ENCODE measurements at places on chromosomes 3 and 15.

- DNase-seq = peak; percentile 96
Observed at GRCh38 chr3:101676216-101676764, 642 bp downstream of the ZBTB11 start.

DNA sequence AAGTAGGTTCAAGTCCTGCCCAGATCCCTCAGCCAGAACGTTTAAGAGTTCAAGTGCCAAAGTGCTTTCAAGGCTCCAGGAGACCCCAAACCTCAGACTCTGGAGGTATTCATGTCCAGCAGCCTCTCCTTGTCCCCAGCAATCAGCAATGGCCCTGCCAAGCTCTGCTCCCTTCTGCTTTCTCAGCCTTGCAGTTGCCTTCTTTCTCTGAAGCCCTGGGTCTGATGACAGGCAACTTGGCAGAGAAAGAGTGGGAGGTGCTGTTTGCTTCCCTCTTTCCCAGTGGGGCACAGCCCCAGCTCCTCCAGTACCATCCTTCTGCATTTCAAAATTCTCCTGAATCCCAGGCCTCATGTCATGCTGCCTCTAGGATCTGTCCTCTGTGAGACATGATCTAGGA lies 40.2 kb downstream of the ATP2B2 start:
- no peak for DNase-seq

DNA sequence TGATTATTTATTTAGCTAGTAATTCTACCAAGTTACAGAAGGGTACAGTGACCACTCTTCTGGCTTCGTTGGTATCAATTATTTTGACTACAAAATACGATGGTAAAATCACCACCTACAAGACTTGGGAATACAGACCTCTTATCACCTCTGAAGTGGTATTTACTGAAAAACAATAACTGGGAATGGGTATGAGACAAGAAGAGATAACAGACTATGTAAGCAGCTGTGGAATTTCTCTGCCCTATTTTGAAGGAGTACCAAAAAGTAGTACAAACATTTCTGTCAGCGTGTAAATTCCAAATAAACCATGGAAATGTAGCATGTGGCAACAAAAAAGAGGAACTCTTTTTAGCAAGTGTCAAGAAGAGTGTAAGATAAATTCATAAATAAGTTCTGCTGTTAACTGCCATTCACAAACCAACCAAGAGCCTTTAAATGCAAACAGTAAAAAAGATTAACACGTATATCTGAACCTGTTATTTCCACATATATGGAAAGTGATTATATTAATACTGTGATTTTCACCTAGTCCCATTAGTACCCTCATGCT lies 77.0 kb upstream of the SLC12A8 start:
- no peak for DNase-seq

- no peak for DNase-seq
Observed at GRCh38 chr3:195003006-195003892, 267.7 kb downstream of the XXYLT1 start.

GRCh38 chr3:182879031-182879611 lies 85.8 kb downstream of the ATP11B start:
- DNase-seq = no peak

- DNase-seq = no peak
Observed at GRCh38 chr3:124779751-124780191, 49.5 kb downstream of the UMPS start.

GRCh38 chr3:159882790-159883779 lies 105.5 kb upstream of the IL12A start:
- DNase-seq = no peak

DNA sequence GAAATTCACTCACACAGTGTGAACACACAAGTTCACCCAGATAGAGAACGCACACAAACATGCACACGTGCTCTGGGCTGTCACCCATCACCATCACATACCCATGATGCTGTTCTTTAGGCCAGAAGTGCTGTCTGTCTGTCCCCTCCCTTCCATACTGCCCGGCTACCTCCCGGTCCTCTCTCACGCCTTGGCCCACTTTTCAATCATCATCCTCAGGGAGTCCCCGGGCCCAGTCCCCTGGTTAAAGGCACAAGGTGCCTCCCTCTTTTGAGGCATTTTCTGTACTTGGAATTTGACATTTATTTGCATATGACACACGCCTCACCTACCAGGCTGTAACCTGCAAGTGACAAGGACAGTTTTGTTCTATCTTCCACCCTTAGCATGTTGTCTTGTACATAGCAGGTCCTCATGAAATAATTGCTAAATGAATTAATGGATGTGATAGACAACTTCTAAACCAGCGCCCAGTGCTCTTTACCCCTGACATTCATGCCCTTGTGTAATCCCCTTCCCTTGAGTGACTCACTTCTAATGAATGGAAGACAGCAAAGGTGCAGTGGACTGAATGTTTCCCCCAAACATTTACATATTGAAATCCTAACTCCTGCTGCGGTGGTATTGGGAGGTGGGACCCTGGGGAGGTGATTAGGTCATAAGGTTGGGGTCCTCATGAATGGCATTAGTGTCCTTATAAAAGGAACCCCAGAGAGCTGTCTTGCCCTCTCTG lies 73.9 kb upstream of the ADPGK start:
- no peak for DNase-seq

DNA sequence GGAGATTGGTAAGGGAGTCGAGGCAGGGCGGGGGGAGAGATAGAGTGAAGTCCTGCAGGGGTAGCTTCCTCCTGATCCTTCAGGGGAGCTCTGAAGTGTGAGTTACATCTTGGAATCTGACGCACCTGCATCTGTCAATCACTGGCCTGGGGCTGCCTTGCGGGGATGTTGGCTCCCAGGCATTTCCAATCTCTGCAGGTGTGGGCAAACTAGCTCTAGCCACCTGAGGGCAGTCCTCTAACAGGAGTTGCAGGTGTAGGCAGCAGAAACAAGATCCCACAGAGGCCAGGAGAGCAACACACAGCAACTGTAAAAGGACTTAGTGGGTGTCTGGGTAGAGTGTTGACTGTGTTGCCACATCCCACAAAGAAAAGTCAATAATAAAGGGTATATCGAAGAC lies 63.6 kb downstream of the ZNF621 start:
- no peak for DNase-seq

DNA sequence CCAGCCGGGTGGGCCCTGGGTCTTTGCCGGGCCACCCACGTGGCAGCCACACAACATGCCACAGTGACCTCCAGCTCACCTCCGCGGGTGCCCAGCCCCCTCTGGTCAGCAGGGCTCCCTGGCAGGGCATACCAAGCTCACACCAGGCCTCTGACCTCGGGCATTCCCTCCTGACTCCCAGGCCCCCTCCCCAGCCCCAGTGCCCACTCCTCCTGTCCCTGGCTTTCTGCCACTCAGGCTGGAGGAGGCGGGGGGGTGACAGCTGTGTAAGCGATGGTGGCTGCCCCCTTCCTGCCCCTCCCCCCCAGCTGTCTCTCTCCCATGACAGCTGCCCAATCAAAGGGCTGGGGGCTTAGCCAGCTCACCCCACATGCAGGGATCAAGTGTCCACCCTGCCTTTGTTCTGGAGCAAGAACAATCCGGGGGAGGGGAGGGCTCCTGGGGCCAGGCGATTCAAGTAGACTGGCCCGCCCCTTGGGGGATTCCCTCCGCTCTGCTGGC lies 3.3 kb downstream of the PCBP4 start:
- DNase-seq = no peak

GRCh38 chr3:94617312-94617711 lies 554.5 kb downstream of the NSUN3 start:
- no peak for DNase-seq

DNA sequence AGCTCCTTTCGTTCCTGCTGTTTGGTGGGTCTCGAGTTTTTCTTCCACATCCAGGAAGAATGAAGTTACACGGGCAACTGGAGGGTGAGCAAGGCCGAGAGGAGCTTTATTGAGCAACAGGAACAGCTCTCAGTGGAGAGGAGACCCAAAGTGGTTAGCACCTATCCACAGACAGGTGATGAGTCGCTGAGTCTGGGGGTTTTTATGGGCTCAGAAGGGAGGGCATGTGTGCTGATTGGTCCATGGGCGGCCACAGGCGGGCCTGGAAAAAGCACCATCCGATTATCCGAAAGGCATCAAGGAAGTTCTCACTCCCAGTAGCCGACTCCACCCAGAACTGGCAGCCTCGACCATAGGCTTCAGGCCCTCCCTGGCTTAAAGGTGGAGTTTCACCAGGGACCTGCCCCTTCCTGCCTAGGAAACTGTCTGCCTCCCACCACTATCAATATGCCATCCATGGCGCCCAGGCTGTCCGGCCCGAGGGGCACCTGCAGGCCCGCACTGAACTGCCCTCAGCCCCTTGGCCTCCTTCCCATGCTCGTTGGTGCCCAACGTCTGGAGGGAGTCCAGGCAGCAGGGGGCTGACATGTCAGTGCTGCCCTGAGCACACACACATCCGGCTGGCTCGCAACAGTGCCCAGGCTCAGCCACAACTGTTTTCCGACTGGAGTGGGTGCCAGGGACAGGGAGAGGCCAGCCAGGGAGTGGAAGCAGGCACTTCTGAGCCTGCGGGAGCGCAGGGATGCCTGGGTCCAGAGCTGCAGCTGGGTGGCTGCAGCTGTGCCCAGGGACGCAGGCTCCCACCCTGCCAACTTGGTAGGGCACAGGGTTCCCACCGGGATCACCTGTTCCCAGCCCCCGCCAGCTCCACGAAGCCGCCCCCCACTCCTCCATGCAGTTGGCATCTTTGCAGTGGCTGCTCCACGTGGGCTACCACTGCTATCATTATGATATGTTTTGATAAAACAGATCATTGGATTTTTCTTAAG lies 170.2 kb downstream of the FNDC3B start:
- DNase-seq = no peak

GRCh38 chr15:74782259-74783071 lies 585 bp downstream of the CSK start:
- peak; percentile 54 for DNase-seq

GRCh38 chr15:56631765-56632164 lies 101.5 kb downstream of the ZNF280D start:
- no peak for DNase-seq

DNA sequence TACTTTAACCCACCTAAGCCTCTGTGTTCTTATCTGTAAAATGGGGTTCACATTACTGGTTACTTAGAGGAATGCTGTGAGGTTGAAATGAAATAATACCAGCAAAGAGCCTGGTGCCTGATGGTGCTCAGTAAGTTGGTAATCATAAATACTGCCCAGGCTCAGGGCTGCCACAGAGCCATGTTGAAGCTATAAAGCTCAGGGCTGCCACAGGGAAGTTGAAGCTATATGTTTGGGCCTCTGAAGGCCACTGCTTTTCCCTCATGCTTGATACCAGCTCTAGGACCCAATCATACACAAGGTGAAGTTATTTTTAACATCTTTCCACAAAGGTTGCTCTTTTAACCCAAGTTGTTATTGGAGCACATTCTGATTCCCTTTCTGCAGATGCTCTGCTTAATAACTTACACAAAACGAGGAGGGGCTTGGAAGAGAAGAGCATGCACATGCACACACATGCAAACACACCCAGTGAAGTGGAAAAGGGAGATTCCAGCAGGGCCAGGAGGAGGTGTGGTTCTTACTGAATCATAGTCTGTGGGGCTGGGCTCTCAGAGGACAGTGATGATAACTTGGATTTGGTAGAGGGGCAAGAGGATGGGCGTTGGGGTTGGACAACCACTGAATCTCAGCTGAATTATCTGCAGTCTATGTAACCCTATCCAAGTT lies 17.4 kb downstream of the PARP14 start:
- DNase-seq = no peak

DNA sequence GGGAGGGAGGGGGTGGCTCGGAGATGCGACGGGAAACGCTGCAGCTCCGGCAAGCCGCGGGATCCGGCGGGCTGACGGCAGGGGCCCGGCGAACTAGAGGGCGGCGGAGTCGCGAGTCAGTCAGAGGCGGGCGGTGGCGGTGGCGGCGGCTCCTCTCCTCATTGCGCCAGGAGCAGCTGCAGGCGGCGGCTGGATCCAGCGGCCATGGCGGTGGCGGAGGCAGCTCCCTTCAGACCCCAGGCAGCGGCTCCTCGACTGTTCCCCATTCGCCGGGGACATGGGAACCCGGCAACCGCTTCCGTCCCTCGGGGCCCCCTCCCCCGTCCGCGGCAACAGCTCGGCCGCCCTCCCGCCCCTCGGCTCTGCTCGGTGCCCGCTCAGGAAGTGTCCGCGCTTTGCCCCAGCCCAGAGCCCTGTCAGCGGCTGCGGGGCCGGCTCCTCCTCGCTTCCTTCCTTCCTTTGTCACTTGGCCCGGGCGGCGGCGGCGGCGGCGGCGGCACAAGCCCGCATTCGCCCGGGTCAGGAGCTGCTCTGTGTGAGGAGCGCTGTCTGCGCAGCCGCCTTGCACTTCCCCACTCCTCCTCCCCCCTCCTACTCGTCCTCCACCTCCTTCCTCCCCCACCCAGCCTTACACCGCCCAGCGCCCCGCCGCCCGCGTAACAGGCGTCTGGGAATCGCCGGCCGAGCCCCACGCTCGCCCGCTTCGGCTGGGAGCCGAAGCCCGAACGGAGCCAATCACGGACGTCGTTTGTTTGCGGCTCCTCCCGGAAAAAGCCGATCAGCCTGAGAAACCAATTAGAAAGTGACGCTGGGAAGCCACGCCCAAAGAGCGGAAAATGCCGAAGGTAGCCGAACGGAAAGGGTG lies at the start of gene GSK3B:
Gene GSK3B (minus strand): TSS at position 537 of the 865 bp plus-strand sequence. CDS start 1,013 bp downstream, outside the sequence.
- DNase-seq = peak; percentile 64

DNA sequence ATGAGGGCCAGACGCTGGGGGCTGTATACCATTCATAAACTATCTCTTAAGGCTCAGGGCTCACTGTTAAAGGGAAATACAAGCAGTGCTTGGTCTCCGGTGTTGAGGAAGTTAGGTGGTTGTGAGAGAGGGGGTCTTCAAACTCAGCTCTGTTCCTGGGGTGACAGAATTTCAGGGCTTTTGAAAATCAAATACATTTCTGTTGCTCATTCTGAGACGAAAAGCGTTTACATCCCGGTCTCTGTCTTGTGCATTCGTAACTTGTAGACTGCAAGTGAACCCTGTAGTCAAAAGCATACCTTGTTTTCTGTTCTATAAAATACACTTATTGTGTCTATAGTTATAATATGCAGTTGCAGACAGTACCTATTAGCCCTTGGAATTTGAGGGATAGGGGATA lies 1.7 kb downstream of the SLCO3A1 start:
- no peak for DNase-seq

GRCh38 chr15:68781766-68782588 lies 38.7 kb downstream of the ANP32A start:
- peak; percentile 13 for DNase-seq

GRCh38 chr3:183895296-183895695 lies 10.6 kb upstream of the PARL start:
- DNase-seq = peak; percentile 64

DNA sequence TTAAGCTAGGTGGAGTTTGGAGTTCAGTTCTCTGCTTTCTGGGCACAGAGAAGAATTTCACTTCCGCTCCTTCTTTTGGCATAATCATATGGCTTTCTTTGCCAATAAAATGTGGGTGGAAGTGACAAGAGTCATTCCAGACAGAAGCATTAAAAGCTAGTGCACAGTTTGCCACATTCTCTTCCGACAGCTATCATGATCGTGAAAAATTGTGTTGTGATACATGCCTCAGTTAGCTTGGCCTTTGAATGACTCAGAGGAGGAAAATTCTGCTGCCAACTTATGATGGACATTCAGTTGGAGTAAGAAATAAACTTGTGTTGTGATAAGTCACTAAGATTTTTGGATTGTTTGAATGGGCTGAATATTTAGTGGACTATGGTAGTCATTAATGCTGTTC lies 291.7 kb upstream of the SATB1 start:
- no peak for DNase-seq

Data from CD4-positive, alpha-beta T cell treated with Interleukin-2 at 100 ng/mL for 4 hours (primary cell).